ENCODE measurements at places on chromosomes 4 and X. TPM values are rescaled to one million over a fixed set of nuclear protein-coding genes. Genes with fewer than 3 reads are reported as not detected.
A peak's percentile ranks its signal among the peaks of the same experiment; 100 is the strongest.

The TASL gene
- 1.9 TPM for total RNA-seq

The PABPC4L gene
- total RNA-seq = 17.6 TPM

The RAB28 gene
- 13.5 TPM for total RNA-seq

The PAGE2 gene
- total RNA-seq = not detected

The LRRC66 gene
- total RNA-seq = 2.2 TPM

The PABPC5 gene
- total RNA-seq = 7.5 TPM

DNA sequence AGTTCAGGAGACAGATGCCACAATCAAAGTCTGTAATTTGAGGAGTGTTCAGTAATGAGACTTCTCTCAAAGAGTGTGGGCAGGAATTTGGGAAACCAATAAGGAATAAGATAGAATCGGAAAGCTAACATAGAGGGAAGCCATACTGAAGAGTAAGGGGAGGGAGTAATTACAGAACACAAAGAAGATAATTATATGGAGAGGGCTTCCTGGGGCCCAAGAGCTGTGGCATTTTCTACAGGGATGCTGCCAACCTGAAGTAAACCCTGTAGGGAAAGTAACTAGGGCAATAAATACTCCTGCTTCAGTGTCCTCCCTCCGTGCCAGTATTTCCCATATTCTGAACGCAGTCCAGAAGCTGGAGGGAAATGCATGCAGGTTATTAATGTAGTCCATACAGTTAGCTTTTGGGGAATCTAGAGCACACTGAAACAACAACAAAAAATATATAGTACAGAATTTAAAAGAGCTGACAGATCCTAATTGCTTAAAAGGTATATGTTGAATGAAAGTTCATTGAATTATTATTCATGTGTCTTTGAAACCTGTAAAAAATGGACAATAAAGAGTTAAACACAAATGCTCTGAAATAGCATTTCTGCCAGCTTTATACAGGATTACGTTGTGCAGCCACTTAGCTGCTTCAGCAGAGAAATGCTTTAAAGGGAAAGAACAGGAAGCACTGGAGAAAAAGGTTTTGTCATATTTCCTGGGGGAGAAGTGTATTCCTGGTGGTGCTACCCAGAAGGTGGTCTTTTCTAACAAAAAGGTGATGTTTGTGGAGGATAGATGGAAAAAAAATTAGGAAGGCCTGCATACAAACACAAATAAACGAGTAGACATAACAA, 48.0 kb downstream of the CXXC4 start:
- peak; percentile 56 for DNase-seq

DNA sequence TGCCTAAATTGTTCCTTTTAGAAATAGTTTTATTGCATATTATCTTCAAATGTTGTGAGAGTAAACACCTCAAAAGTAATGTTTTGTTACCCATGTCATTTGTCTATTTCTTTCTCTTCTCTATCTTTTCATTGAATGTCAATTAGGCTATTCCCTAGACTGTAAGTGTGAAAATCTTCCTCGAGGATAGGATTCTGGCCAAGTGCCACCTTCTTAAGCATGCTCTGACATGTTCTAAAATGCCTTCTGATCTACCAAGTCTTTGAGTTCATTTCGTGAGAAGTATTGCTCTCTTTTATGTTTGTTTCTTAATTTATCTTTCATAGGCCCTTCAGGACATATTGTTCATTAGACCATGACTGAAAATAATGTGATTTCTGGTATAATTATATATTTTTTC, 44.1 kb upstream of the TLL1 start:
- DNase-seq = no peak

DNA sequence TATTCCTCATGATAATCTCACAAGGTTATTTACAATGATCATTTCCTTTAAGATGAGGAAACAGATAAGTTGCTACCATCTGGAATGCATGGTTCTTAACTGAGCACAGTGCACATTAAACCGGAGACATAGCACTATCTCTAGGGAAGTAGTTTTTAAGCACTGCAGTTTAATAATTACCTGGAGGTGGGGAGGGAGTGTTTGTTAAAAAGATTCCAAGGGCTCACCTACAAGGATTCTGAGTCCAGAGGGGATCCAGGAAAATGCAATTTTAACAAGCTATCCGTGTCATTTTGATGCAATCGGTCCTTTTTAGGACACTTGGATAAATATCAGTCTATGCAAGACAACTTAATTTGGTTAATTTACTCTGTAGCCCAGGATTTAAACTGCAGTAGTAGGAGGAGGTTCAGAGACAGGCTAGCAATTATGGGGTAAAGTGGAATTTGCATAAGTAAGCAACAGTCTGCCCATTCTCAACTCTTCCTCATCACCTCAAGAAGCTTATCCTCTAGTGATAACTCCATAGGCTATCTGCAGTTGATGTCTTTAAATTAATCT, 2.8 kb upstream of the PDLIM5 start:
- DNase-seq = no peak

DNA sequence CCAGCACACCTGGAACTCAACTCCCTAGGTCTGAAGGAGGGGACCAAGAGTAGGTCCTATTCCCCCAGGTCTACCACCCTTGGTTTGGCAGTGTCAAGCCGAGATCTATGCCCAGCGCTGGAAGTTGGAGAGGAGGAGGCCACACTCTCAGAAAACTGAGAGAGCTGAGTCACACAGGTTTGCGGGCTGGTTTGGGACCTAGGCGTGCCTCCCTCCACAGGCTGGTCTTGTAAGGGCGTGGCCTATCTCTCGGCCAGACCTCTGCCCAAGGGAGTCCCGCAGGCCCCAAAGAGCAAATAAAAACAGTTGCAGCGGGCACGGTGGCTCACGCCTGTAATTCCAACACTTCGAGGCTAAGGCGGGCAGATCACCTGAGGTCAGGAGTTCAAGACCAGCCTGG, 52.9 kb upstream of the INTU start:
- no peak for DNase-seq

GRCh38 chr4:83569987-83570386, 34.1 kb downstream of the GPAT3 start:
- DNase-seq = peak; percentile 13

- DNase-seq = no peak
Measured at GRCh38 chr4:10587296-10587695, 97.3 kb downstream of the CLNK start.

- no peak for DNase-seq
Measured at GRCh38 chrX:49995795-49996455, 73.5 kb downstream of the CLCN5 start.

GRCh38 chr4:138192113-138192512, 50.0 kb downstream of the SLC7A11 start:
- DNase-seq = no peak

DNA sequence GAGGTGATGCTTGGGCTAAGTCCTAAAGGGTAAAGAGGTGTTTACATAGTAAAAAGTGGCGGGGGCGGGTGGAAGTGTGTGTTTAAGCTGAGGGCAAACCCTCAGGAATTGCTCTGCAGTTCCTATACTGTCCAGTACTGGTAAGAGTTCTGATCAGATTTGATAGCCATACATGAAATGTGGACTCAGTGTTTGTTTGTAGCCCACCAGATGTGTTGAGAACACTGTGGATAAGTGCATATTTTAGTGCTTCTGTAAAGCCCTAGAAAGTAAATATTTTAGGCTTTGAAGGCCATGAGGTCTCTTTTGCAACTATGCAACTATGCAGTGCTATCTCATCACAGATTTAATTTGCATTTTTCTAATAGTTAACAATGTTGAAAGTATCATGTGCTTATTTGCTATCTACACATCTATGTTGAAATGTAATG, 80.7 kb upstream of the EOLA2 start:
- peak; percentile 40 for DNase-seq

- no peak for DNase-seq
Measured at GRCh38 chr4:22070256-22070655, 121.7 kb upstream of the KCNIP4 start.

- DNase-seq = peak; percentile 34
Measured at GRCh38 chr4:174318829-174319764, 35.4 kb downstream of the CEP44 start.

DNA sequence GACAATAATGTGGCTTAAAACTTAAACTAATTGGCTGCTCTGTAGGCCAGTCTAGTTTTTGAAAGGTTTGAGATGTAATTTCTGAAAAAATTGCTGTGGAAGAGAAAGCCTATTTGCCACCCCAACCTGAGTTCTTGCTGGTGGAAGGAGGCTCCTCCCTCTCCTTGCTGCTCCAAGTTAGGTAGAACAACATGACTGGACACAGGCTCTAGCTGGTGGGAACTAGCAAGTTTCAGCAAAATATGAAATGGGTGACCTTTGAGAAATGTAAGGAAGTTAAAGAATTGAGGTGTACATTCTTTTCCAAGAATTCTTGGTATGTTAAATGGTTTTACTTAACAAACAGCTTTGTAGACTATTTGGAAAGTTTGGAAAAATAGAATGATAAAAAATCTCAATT, 8.0 kb downstream of the RPL34 start:
- no peak for DNase-seq
